Temporal lobe (tissue), 4 donors: ENCODE measurements at places on chromosomes 2 and 18. TPM values are rescaled to one million over a fixed set of nuclear protein-coding genes. Genes with fewer than 3 reads are reported as not detected.

RAB6C gene
- total RNA-seq: 0.98 TPM

CAVIN2 gene
- total RNA-seq: 6.9 TPM

KANSL3 gene
- 26.3 TPM for total RNA-seq

KCNIP3 gene
- 3.0 TPM for total RNA-seq

TUBA3E gene
- not detected for total RNA-seq

SNED1 gene
- 3.2 TPM for total RNA-seq
